Daoy (cell line): ENCODE measurements at places on chromosomes 3 and 15. TPM values are rescaled to one million over a fixed set of nuclear protein-coding genes. Genes with fewer than 3 reads are reported as not detected.

DNA sequence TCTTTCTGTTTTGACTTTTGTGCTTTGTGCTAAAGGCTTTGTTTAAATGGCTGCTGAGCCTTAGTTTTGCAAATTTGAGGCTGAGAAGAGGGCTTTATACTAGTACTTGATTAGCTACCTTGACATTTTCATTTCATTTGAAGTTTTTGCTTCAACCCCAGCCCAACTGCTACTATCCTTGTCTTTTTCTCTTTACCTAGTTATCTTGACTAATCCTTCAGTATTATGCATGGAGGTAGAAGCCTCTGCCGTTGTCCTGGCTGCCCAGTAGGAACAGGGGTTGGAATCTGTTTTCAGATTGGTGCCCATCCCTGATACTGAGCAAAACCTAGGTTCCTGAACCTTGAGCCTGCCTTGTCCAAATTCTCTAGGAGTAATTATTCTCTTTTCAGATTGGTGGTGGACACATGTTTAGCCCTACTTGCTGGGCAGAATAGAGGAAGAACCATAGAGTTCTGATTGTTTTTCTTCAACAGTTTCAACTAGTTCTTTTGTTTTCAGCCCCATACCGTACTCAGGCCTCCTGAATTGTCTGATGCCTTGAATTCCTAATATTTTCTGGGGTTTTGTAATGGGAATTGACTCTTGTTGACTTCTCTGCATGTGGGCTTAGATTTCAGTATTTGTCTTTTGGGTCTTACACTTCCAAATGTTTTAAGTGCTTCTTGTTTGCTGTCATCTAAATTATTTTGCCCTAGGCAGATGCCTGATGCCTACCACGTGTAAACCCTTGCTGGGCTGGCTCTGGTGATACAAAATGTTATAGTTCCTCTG lies 143.2 kb downstream of the DOCK3 start:
- no peak for DNase-seq

DNA sequence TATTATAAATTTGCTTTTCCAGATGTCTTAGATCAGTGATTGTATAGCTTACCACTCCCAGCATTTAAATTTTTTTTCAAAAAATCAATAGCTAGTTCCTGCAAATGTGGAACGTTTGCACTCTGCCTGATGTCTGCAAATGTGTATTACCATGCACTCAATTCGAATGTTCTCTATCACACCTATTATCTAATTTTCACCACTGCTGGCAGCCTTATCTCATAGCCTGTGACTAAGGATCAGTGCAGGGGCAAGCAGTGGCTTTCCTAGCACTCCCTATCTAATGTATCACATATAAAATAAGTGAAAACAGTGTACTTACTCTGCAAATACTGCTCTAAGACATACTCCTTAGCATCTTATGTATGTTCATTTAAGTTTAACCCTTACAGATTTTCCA lies 196.3 kb upstream of the PLSCR5 start:
- DNase-seq = no peak

DNA sequence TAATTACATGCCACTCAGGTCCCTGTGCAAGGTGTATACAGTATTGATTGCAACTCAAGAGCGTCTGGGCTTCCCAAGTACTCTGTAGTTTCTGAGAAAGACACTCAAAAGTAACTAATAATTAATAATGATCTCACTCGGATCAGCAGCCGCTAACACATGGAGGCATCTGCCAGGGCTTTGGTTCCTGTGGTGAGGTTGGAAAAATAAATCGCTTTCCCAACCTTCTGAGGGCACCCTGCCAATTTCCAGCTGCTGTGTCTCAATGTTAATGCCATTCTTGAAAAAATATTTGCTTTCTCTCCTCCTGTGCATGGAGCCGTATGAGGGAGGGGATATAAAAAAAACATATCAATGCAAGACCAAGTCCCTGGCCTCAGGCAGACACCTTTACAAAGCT lies 116.5 kb upstream of the SLC2A2 start:
- DNase-seq = peak; percentile 35

- peak; percentile 8 for DNase-seq
Observed at GRCh38 chr15:95990833-95991232, 339.7 kb upstream of the NR2F2 start.

Gene GCHFR
- 9.9 and 30.6 TPM in 2 replicates for total RNA-seq

GRCh38 chr3:111884411-111885018 lies 25.4 kb downstream of the PHLDB2 start:
- DNase-seq = no peak

- no peak for DNase-seq
Observed at GRCh38 chr3:2849092-2849491, 261.1 kb downstream of the IL5RA start.

Gene ZBED2
- 0.11 and 1.0 TPM in 2 replicates for total RNA-seq

GRCh38 chr3:57983734-57984518 lies 24.3 kb upstream of the FLNB start:
- peak; percentile 75 for DNase-seq

Gene ZBTB38
- total RNA-seq = 45.6 and 55.6 TPM in 2 replicates
